Peyer's patch (tissue), 4 donors: ENCODE measurements at places on chromosomes 16 and 17. TPM values are rescaled to one million over a fixed set of nuclear protein-coding genes. Genes with fewer than 3 reads are reported as not detected.

Gene TRPV3
- total RNA-seq = 19.3 TPM

Gene CBX2
- total RNA-seq = 0.85 TPM

Gene CCL13
- 2.9 TPM for total RNA-seq

Gene EVI2B
- 70.1 TPM for total RNA-seq

Gene ENGASE
- 211 TPM for total RNA-seq

Gene TPSB2
- total RNA-seq = 14.9 TPM

Gene PTX4
- not detected for total RNA-seq

Gene NPIPA5
- 6.0 TPM for total RNA-seq

Gene CX3CL1
- total RNA-seq = 2.3 TPM

Gene MYLK3
- total RNA-seq = not detected

Gene KRT33A
- not detected for total RNA-seq

Gene CTF1
- not detected for total RNA-seq

Gene TMEM88
- total RNA-seq = 29.7 TPM

Gene SPNS2
- total RNA-seq = 81.0 TPM

Gene CD7
- not detected for total RNA-seq

Gene CCL16
- not detected for total RNA-seq

DNA sequence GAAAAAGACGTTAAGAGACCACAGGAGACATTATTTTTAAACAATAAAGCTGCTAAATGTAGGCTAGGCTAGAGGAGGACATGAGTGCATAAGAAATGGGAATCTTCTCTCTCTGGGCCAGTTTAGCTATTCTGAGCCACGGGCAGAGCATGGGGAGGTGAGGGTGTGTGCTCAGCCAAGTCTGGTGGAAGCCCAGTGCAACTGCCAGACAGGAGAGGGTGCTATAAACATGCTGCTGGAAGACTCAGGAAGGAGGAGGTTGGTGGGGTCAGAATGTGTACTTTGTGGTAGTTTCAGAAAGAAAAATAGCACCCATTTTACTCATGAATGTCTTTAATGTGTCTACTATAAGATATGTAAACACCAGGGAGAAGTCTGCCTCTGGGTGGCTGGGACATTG lies 5.9 kb upstream of the SDK2 start:
- no peak for DNase-seq

DNA sequence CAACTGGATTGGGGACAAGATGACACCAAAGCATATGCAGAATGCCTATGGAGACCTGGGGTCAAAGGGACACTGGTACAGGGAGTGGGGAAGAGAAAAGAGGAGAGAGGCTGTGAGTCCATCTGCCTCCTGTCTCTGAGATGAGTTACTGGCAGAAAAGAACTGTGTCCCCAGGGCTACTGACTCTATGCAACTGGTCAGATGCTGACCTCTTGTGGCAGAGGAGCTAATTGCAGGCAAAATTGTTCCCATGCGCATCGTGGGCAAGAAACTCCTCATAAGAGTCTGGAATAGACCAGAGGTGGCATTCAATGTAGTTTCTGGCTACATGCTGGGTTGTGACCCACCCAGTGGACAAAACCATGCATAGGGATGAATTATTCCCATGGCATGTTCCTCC lies 26.1 kb upstream of the MLKL start:
- peak; percentile 76 for DNase-seq

- no peak for DNase-seq
Measured at GRCh38 chr16:81263470-81264220, 25.2 kb downstream of the BCO1 start.

- DNase-seq = no peak
Measured at GRCh38 chr16:75919664-75920063, 193.4 kb upstream of the CPHXL start.

GRCh38 chr16:48596326-48596725 lies 13.7 kb downstream of the N4BP1 start:
- no peak for DNase-seq

GRCh38 chr16:7628981-7629380 lies 296.3 kb downstream of the RBFOX1 start:
- no peak for DNase-seq

DNA sequence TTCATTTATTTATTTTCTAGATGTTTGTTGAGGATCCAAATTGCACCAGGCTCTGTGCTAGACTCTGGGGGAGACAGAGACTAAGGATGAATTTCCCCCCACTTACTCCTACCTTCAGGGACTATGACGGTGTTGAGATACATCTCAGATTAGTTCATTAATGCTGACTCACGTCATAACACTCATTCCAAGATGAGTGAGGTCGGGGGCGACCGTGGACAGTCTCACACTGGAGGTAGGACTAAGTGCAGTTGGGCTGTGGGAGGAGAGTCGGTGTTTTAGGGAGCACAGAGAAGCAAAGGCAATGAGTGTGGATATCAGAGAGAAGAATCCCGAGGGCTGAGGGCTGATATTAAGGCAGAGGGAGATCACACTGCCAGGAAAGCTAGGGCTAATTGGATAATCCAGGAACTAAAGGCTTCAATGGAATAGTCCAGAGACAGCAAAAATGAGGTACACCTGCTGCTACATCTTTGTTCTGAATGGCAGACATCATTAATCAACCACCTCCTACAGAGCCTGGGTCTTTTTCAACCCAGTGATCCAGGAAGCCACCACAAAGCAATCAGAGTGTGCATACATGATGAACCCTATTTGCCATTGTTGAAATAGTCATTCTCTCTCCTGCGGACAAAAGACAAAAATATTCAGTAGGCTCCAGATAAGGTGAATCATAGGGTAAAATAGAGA lies 38.6 kb upstream of the CACNG4 start:
- no peak for DNase-seq

GRCh38 chr17:29004081-29004692 lies 1.6 kb downstream of the SEZ6 start:
- no peak for DNase-seq

GRCh38 chr16:83653785-83654184 lies 154.0 kb upstream of the HSBP1 start:
- DNase-seq = no peak

GRCh38 chr16:49194537-49195236 lies 87.0 kb downstream of the CBLN1 start:
- DNase-seq = no peak

GRCh38 chr16:11957591-11958395 lies 7.2 kb upstream of the TNFRSF17 start:
- no peak for DNase-seq

DNA sequence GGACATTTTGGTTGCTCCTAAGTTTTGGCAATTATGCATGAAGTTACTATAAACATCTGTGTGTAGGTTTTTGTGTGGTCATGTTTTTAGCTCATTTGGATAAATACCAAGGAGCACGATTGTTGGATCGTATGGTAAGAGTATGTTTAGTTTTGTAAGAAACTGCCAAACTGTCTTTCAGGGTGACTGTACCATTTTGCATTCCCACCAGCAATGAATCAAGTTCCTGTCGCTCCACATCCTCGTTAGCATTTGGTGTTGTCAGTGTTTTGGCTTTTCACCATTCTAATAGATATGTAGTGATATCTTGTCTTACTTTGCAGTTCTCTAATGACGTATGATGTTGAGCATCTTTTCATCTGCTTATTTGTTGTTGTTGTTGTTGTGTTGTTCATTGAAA lies 20.2 kb downstream of the TENT4B start:
- DNase-seq = no peak

- DNase-seq = no peak
Measured at GRCh38 chr17:61656721-61657217, 65.8 kb upstream of the NACA2 start.

- DNase-seq = no peak
Measured at GRCh38 chr17:69511250-69511649, 96.8 kb downstream of the MAP2K6 start.

- DNase-seq = no peak
Measured at GRCh38 chr17:12064395-12064794, 43.7 kb downstream of the MAP2K4 start.

GRCh38 chr16:49699841-49700175 lies 156.1 kb downstream of the ZNF423 start:
- DNase-seq = no peak

- DNase-seq = no peak
Measured at GRCh38 chr16:89001117-89002027, 24.4 kb upstream of the CBFA2T3 start.

GRCh38 chr16:89596957-89597649 lies 16.3 kb upstream of the DPEP1 start:
- no peak for DNase-seq

DNA sequence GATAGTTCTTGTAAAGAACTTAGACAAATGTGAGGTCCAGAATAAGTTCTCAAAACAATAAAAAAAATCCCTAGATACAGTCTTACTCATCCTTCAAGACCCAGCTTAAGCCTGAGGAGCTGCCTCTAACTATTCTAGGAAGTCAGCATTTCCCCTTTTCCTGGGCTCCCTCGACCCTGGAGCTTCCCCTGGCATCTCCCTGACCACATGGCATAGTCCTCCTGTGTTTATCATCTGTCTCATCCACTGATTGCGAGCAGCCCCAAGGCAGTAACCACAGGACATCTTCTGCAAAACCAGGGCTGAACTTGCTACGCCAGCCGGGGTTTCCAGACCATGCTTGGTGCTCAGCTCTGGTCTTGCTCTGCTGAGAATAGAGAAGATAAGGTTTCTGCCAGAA lies 36.7 kb upstream of the NLRP1 start:
- no peak for DNase-seq

DNA sequence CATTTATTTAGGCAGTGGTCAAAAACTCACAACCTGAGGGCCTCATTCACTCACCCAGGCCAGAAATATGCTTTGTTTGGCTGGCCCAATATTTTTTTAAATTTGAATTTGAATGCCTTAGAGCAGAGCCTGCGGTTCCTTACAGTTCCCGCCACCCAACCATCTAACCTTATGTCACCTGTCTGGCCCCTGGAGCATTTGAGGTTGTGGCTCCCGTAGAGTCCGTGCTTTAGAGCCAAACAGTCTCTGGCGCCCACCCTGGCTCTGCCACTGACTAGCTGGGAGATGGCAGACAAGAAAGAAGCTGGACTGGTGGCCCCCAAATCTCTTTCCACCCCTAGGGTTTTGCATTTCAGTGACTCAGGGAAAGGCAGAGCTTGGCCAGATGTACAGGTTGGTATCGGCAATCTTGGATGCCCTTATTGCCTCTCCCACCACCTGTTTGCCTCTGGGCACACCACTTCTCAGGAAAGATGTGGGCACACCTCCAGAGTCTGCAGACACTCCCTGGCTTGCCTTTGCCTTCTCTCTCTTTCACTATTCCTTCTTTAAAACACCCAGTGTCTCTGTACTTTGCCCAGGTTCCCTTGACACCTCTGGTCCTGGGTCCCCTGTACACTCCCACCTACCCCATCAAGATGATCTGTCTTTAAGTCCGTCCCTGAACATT lies 1.9 kb upstream of the MAP3K14 start:
- DNase-seq = no peak

GRCh38 chr16:9261376-9261775 lies 169.9 kb downstream of the HAPSTR1 start:
- no peak for DNase-seq

DNA sequence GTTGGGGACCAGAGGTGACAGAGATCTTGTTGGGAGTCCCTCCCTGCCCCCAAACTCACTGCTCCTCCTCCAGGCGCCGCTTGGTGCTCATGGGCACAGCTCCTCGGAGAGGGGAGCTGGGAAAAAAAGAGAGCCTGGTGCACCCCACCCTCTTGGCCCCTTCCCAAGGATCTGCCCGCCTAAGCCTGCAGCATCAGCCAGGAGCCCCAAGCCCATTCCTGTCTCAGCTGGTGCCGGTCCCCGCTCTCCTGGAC lies 400 bp downstream of the HCFC1R1 start:
- DNase-seq = no peak

DNA sequence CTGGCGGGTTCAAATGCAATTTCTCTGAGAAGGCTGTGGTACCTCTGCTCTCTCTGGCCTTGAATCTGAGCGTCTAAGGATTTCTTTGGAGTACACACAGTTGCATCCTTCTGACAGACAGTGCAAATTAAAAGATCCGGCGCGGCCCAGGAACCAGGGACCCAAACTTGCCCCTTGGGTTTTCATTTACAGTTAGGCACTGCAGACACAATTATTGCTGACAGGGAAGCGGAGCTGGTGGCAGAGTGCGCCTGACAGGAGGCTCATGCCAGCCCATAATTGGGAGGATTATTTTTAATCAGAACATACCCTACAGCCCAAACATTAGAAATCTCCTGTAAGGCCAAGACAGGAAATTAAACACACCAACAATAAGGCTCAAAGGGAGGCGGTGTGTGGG lies 1023.4 kb upstream of the RBFOX1 start:
- DNase-seq = no peak

GRCh38 chr17:44363613-44364159 lies at the start of gene FAM171A2:
FAM171A2 (minus strand) TSS chr17:44363853; CDS start chr17:44363714, 139 bp downstream.
- DNase-seq = peak; percentile 73

DNA sequence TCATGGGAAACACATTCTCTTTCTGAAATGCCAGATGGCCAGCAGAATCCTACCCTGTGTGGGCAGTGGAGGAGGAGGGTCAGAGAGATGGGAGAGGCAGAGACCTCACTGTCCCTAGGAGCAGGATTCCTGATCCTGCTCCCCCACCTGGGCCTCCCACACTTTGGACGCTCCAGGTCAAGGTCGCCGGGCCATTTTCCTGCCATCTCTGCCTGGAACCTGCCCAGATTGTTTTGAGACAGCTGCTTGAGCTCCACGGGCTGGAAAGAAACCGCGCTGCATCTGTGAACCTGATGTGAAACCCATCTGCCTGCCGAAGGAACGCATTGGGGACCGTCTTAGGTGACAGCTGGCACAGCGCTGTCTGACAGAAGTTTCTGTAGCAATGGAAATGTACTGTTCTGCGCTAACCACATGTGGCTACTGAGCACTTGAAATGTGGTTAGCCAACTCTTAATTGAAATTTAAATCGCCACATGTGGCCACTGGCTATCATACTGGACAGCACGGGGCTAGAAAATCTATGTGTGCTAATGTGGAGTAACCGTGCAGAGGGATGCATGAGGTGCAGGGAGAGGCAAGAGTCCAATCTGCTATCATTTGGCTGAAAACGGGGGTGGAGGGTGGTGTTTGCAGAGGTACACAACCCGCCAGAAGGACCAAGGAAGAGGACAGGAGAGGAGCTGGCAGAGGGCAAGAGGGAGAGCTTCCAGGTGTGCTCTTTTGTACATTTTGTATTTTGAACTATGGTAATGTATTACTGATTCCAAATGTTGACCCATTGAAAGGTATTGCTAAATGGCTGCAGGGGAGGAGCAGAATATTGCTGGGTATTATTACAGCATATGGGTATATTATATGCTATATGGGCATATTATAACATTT lies 15.4 kb upstream of the NUBP1 start:
- no peak for DNase-seq

- peak; percentile 34 for DNase-seq
Measured at GRCh38 chr16:87326151-87326571, 9.0 kb upstream of the C16orf95 start.

GRCh38 chr17:79027925-79028491 lies 4.0 kb downstream of the C1QTNF1 start:
- peak; percentile 44 for DNase-seq

DNA sequence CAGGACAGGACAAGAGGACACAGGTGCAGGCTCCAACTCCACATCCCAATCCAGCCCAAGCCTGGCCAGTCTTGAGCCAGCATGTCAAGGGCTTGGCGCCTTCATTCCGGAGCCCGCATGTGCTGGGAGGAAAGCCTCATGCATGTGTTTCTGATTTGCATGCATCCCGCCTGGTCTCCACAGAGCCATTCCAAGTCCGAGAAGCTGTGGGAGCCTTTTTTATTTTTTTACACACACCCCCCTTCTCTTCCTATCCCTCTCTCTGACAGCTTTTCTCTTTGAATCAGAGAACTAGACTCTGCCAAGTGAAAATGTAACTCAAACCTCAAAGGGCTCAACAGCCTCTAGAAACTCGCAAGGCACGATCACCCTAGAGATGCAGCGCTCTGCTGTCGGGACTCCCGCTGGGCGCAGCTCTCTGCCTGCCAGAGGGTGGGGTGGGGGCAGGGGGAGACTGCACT lies 45.1 kb downstream of the NOG start:
- no peak for DNase-seq
